ENCODE measurements at places on chromosomes 6 and 20. TPM values are rescaled to one million over a fixed set of nuclear protein-coding genes. Genes with fewer than 3 reads are reported as not detected.

The ALDH8A1 gene
- 1.1 TPM for total RNA-seq

The RSPH4A gene
- 7.2 TPM for total RNA-seq

The PDSS2 gene
- total RNA-seq, result 14.5 TPM

The FRK gene
- total RNA-seq, result 1.9 TPM

The NRSN1 gene
- 16.1 TPM for total RNA-seq

The ADAT2 gene
- total RNA-seq, result 4.6 TPM

The CRISP2 gene
- total RNA-seq, result 1.2 TPM

The MACROD2 gene
- total RNA-seq, result 34.0 TPM

The BPIFB6 gene
- not detected for total RNA-seq

The LTB gene
- total RNA-seq, result 0.55 TPM

The PROKR2 gene
- total RNA-seq, result 3.2 TPM

The SLC39A7 gene
- total RNA-seq, result 87.3 TPM

The TPBG gene
- 17.7 TPM for total RNA-seq

The PRR18 gene
- total RNA-seq, result 3.2 TPM

The NMBR gene
- 5.6 TPM for total RNA-seq

DNA sequence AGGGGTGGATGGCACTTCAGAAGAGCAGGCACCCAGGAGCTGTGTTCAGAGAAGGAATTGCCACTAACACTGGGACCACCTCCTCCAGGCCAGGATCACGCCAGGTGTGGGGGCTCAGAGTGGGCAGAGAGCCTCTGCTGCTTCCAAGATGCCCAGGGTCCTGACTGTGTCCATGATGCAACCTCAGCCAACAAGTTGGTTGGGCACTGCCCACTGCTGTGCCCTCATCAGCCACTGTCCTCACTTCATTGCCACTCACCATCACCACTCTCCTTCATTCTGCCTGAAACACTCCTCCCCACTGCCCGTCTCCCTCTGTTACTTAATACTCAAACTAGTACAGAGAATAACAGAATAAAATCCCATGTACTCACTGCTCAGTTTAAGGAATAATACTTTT is 16.5 kb upstream of the TCF15 start:
- no peak overlapping the region for H3K27ac ChIP-seq
- H3K4me1 ChIP-seq, result no peaks in the 10 kb centered on the region

DNA sequence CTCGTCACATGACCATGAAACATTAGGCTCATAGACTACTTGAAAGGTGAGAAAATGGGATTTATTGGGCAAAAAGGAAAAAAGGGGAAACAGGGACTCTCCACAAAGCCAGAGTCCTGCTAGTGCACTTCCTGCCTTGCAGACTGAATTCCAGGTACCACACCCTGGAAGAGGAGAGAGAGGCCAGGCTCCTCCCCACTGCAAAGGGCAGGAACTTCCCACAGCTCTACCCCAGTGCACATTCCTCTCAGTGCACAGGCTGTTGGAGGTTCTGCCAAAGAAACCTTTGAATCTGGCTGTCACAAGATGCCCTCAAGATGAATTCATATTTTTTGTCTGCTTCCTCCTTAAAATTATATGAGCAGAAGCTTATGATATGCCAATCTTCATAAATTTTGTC is 920.4 kb upstream of the GJE1 start:
- no peaks in the 10 kb centered on the region for H3K27me3 ChIP-seq
- H3K4me1 ChIP-seq, result no peaks in the 10 kb centered on the region
- no peak overlapping the region for H3K27ac ChIP-seq
- no peaks in the 10 kb centered on the region for H3K36me3 ChIP-seq
- H3K4me3 ChIP-seq, result no peak overlapping the region

DNA sequence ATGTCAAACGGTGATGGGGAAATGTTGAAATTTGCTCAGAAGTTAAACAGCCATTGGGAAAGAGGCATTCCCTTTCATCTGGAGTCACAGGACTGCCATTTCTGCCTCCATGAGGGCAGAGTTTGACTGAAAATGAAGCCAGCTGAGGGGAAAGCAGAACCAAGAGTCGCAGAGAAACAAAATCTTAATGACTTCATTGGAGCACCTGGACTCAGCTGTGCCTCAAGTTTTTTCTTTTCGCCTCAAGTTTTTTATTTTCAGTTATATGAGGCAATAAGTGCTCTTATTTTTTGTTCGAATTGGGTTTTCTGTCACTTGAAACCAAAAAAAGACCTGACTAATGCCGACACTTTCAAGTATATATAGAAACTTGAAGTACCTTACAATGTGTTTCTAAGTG is 161.3 kb downstream of the PKHD1 start:
- no peaks in the 10 kb centered on the region for H3K36me3 ChIP-seq
- no peaks in the 10 kb centered on the region for H3K27me3 ChIP-seq
- DNase-seq, result no peak
- H3K4me1 ChIP-seq, result no peaks in the 10 kb centered on the region

DNA sequence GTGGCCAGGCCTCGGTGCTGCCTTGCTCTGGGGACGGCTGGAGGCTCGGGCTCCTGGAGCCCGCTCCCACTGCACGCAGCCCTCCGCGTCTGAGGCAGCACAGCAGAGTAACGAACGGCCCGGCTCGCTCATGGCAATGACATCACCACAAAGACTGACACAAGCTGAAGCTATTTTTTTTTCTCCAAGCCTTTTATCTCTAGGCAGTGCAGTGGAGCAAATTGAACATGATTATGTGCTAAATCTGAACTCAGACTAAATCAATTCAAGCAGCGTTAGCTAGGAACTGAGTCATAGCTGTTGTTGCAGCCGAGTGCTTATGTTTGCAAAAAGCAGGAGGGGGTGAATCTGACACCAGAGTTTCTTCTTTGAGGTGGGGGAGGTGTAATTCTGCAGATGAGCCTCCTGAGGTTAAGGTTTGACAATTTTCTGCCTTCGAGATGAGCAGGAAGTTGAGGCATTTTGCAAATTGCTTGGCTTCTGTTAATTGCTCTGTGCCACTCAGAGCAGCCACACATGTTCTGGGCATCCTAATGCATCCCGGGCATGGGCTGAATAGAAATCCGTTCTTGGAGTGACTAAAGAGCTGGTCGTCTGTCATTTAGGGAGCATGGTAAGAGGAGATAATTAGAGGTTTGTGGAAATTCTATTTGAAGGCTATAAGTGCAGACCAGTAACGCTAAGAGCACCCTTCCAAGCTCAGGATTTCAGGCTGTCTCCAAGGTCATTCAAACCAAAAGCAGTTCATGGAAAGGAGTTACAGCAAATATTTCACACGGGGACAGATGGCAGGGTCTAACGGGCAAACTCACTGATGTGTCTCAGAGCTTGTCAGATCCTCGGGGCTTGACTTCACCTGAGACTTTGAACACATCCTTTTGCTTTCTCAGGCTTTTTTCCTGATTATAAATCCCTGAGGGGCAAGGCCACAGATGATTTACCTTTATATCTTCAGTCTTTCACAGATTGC is 155.1 kb upstream of the ENPP5 start:
- no peaks in the 10 kb centered on the region for H3K36me3 ChIP-seq
- H3K27ac ChIP-seq, result no peak overlapping the region
- DNase-seq, result peak; percentile 25
- peak overlapping the region; percentile 3 for H3K4me3 ChIP-seq
- no peaks in the 10 kb centered on the region for H3K27me3 ChIP-seq
- no peaks in the 10 kb centered on the region for H3K4me1 ChIP-seq

DNA sequence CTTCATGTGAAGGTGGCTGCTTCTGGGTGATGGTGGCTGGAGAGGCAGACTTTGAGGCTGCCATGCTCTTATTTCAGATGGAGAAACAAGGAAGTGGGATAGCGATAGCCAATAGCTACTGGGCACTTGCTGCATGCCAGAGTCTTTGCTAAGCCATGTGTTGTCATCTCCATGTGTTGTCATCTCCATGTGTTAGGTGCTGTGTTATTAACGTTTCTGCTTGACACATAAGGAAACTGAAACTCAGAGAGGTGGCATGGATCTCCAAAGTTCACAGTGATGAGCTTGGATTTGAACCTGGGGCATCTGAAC is 16.9 kb downstream of the KIAA1755 start:
- H3K4me3 ChIP-seq, result no peak overlapping the region
- no peak overlapping the region for H3K27ac ChIP-seq
- H3K36me3 ChIP-seq, result peaks cover 9% of the 10 kb centered on the region
- no peak for DNase-seq
- no peaks in the 10 kb centered on the region for H3K27me3 ChIP-seq

DNA sequence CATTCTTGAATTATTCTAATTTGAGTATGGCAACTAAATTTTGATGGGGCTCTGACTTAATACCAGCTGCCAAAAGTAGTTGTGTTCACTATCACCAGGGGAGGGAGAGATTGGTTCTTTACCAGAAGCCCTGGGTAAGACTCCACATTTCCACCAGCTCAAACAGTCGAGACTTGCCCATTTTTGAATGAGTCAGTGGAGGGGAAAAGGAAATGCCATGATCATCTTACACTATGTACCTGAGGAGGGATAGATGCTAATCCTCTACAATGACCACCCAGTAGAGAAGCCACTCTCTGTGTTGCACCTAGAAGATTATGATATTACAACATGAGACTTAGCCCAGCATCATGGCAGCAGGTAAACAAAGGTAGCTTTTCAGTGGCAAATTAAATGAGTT is 77.0 kb upstream of the SGK1 start:
- no peaks in the 10 kb centered on the region for H3K4me1 ChIP-seq
- no peak overlapping the region for H3K27ac ChIP-seq
- H3K27me3 ChIP-seq, result no peaks in the 10 kb centered on the region
- H3K36me3 ChIP-seq, result no peaks in the 10 kb centered on the region
- no peak overlapping the region for H3K4me3 ChIP-seq
- DNase-seq, result no peak

DNA sequence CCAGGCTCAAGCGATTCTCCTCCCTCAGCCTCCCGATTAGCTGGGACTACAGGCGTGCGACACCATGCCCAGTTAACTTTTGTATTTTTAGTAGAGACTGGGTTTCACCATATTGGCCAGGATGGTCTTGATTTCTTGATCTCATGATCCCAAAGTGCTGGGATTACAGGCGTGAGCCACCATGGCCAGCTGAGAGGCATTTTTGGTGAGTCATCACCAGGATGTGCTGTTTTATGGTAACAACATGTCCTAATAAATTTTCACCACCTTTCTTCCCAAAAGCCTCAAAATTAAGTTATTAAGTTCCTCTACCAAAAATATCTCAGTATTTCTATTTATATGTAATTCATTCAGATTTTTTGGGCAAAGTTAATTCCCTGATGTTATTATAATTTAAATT is 53.5 kb downstream of the COL21A1 start:
- no peak overlapping the region for H3K4me3 ChIP-seq
- H3K27ac ChIP-seq, result no peak overlapping the region
- DNase-seq, result no peak
- H3K4me1 ChIP-seq, result no peaks in the 10 kb centered on the region
- no peaks in the 10 kb centered on the region for H3K36me3 ChIP-seq

- H3K4me3 ChIP-seq, result no peak overlapping the region
- no peak for DNase-seq
- H3K4me1 ChIP-seq, result peaks cover 20% of the 10 kb centered on the region
- no peaks in the 10 kb centered on the region for H3K36me3 ChIP-seq
Observed at GRCh38 chr6:167211881-167212712, 54.3 kb upstream of the GPR31 start.

- peak overlapping the region; percentile 72 for H3K27ac ChIP-seq
- no peak for DNase-seq
- no peak overlapping the region for H3K4me3 ChIP-seq
- no peaks in the 10 kb centered on the region for H3K36me3 ChIP-seq
- peaks cover 25% of the 10 kb centered on the region for H3K4me1 ChIP-seq
Observed at GRCh38 chr6:167699141-167699931, 127.4 kb upstream of the AFDN start.

DNA sequence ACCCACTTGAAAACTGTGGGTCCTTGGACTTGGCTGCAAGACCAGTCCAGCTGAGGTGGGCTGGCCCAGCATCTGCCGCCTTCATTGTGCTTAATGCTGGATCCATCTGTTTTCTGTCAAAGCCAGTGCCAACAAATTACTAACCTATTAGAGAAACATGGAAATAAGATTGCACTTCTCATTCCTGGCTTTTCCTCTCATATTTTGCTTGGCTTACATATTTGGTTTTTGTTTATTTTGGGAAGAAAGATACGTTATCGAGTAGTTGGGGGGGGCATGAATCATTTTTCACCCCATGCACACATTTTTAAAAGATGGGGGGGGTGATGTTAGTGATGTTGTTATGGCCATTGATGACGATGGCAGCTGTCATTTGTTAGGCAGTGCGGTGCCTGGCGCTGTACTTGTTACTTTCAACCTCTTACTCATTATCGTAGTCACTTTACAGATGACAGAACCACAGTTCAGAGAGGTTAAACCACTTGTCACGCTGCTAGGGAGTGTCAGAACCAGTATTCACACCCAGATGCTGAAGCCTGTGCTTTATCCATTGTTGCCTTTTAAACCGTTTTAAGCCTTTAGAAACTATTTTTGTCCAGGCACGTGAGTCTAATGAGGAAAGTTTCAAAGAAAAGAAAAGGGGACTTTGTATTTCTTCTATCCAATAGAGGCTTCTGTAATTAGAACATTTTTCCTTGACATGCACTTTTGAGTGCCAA is 180.0 kb downstream of the TMEM242 start:
- peaks cover 8% of the 10 kb centered on the region for H3K36me3 ChIP-seq
- no peak overlapping the region for H3K27ac ChIP-seq
- peaks cover 12% of the 10 kb centered on the region for H3K4me1 ChIP-seq
- H3K4me3 ChIP-seq, result no peak overlapping the region
- no peaks in the 10 kb centered on the region for H3K27me3 ChIP-seq

GRCh38 chr6:12309070-12309469 is 18.9 kb downstream of the EDN1 start:
- H3K27me3 ChIP-seq, result no peaks in the 10 kb centered on the region
- no peak for DNase-seq
- H3K36me3 ChIP-seq, result no peaks in the 10 kb centered on the region
- H3K4me1 ChIP-seq, result no peaks in the 10 kb centered on the region

DNA sequence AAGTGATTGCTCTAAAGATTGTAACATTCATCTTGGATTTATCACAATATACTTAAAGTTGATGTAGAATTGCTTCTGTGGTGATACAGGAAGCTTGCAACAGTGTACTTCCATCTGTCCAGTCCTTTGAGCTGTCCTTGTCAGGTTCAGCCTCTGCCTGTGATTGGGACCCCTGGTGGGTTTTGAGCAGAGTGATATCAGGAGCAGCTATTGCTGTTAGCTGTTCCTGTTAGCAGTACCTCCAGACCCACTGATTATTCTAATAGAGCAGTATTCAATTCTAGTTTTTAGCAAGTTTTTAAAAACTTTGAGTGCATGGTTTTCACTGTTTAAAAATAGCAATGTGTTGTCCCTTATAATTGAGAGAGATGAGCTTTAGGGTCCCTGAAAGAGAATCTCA is 48.8 kb downstream of the TULP4 start:
- peaks cover 7% of the 10 kb centered on the region for H3K4me1 ChIP-seq
- no peak overlapping the region for H3K27ac ChIP-seq
- H3K4me3 ChIP-seq, result no peak overlapping the region
- no peaks in the 10 kb centered on the region for H3K36me3 ChIP-seq

DNA sequence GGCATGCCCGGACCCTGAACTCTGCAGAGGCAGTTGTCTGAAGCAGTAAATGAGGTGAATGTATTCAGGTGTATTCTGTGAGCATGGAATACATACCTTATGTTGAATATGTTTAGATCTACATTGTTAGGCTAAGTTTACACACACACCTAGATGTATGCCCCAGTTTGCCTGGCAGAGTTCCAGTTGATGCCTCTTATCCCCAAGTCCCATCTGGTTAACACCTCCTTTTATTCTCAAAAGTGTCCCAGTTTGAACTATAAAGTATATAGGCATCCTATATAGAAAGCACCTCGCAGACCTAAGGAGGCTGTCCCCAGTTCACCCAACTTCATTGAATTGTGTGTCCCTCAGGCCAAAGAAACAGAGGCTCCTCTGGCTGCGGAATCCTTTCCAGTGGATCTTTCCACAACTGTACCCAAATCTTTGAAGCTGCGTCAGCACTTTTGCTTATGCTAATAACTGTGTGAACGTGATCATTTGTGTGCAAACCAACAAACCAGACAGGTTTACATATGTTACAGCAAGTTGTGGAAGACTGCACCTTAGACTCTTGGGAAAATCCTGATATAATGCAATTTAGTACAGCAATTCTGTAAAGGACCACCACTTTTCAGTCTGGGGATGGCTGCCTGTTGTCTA is 4.8 kb upstream of the DHX35 start:
- no peaks in the 10 kb centered on the region for H3K27me3 ChIP-seq
- no peak overlapping the region for H3K27ac ChIP-seq
- no peak for DNase-seq
- peaks cover 4% of the 10 kb centered on the region for H3K4me1 ChIP-seq
